ENCODE measurements at places on chromosomes 13 and 19. TPM values are rescaled to one million over a fixed set of nuclear protein-coding genes. Genes with fewer than 3 reads are reported as not detected.

DNA sequence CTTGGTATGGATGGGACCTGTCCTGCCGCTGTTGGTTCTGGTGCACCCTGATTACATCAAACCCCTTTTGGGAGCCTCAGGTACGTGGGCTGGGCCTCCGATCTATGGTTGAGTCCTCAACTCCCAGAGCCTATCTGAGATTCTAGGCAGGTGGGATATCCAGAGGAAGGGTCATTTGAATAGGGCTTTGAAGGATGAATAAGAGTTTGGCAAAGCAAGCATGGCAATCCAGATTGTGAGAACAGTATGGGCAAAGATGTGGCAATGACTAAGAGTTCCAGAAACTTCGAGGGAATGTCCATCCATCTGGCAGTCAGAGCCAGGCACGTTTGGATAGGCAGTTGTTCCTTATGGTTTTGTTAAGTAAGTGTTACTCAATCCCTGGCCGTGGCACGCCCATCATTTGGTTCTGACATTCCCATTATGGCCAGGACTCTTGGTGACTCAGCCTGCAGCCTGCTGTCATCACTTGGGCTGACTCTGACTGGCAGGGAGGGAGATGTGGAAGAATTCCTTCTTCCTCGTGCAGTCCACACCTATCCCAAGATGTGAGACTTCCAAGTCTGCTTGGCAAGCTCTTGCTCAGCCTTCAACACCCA is 21.5 kb downstream of the CYP4F22 start:
- DNase-seq = no peak

DNA sequence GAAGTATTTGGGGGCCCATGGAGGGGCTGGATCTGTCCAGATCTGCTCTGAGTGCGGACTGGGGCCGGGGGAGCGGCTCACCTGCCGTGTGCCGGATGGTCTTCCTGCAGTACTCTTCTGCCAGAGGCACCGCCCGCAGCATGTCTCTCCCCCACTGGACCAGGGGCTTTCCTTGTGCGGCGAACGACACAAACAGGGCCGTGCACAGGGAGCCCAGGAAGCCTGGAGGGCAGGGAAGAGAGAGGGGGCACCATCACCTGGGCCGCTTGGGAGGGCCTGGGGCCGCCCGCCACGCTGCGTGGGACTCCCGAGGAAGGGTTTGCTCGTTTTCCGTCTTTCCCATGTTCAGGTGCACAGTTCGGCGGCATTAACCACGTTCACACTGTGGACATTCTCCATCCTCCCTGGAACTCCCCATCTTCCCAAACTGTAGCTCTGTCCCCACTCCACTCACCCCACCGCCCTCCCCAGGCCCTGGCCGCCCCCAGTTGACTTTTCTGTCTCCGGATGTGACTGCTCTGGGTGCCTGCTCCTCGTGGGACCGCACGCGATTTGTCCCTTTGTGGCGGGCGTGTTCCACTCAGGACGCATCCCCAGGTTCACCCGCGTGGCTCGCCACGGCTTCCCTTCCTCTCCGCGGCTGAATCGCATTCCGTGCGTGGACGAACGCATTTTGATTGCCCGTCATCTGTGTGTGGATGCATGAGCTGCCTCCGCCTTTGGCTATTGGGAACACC is 24.2 kb downstream of the ADPRHL1 start:
- DNase-seq = no peak

SPACA4 gene
- not detected for polyA plus RNA-seq

SLC5A5 gene
- polyA plus RNA-seq = not detected
